CD8-positive, alpha-beta memory T cell (primary cell): ENCODE measurements at places on chromosomes 2 and 18. TPM values are rescaled to one million over a fixed set of nuclear protein-coding genes. Genes with fewer than 3 reads are reported as not detected.

The HTR2B gene
- polyA plus RNA-seq = not detected

The QPCT gene
- 0.26 TPM for polyA plus RNA-seq

The ARL6IP6 gene
- 31.7 TPM for polyA plus RNA-seq

The ALLC gene
- not detected for polyA plus RNA-seq

DNA sequence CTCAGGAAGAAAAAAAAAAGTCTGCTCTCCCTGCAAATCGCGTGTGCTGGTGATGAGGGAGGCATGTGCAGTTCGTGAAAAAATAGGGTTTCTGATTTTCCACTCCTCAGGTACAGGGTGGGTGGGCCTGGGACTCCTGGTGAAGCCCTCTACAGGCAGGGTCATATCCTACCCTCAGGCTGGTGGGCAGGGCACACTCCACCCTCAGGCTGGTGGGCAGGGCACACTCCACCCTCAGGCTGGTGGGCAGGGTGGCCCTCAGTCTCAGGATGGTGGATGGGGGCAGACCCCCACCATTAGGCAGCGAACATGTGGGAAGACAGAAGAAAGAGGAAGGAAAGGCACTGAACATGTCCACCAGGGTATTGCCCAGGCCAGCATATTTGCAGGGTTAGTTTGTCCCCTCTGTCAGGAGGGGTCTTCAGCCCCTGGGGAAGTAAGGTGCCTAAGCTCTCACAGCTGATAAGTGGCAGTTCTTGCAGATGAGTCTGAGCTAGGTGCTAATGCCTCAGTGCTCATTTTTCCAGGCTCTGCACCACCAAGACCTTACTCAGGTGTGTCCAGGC lies 95.2 kb upstream of the RAB6C start:
- DNase-seq = no peak

DNA sequence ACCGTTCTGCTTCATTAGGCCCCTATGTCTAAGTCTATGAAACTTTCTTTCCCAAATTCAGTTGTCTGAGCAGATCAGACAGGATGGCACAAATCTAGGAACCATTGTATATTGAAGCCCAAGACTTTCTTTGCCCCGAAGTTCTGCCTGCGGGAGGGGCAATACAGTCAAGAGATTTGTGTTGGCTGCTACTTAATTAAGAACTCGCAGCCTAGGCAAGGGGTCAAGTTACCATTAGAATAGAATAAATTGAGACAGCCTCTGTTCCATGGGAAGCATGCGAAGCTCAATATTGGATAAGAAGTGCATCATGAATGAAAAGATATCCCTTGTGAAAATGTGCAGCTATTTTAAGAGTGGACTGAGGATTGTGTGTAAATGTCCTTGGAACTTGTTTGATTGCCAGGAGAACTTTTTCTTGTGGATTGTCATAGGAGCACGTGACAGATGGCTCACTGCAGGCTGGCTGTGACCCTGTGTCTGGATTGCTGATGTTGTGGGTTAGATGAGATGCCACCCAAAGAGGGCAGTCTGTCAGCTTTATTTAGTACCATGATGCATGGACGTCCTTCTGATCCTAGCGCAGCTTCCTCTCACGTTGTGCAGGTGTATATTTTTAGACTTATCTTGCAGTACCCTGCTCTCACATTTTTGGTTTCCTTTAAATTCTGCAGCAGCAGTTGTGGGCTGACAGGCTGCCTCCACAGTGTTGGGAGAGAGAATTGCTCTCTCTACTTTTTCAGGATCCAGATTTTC lies 30.9 kb downstream of the HAUS1 start:
- DNase-seq = no peak

- DNase-seq = no peak
Observed at GRCh38 chr18:5455674-5456073, 88.1 kb downstream of the EPB41L3 start.

DNA sequence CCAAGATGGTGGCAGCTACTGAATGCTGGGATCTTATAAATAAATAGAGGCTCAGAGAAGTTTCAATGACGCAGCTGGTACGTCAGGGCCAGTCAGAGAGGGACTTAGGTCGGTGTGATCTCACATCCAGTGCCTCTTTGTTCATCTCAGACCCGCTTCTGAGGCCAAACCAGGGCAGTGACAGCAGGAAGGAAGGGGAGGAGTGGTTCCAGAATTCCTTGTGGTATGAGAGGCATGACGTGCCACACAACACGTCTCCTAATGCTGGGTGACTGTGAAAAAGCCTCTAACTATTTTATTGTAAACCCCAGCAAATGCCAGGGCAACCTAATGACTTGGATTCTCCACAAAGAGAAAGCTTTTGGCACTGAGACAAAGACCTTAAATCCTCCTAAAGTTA lies 423.3 kb downstream of the LPIN1 start:
- no peak for DNase-seq

GRCh38 chr2:5782103-5782502 lies 89.9 kb downstream of the SOX11 start:
- DNase-seq = no peak

GRCh38 chr18:36942264-36942663 lies 113.3 kb downstream of the KIAA1328 start:
- no peak for DNase-seq

DNA sequence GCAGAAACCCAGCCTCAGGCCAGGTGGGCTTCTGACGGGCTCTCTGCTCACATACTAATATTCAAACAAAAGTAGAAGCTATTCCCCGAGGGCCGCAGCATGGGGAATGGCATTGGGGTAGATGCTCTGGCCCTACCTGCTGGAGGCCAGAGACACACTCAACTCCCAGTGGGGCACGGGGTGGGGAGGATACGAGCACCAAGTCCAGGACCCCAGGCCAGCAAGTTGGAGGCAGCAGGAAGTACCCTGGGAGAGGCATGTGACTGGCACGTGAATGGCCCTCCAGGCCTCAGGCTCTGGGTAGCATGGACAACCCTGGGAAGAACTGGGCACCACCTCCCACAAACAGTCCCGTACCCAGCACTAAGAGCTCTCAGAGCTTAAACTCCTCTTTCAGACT lies 3.8 kb downstream of the DNMT3A start:
- DNase-seq = no peak

DNA sequence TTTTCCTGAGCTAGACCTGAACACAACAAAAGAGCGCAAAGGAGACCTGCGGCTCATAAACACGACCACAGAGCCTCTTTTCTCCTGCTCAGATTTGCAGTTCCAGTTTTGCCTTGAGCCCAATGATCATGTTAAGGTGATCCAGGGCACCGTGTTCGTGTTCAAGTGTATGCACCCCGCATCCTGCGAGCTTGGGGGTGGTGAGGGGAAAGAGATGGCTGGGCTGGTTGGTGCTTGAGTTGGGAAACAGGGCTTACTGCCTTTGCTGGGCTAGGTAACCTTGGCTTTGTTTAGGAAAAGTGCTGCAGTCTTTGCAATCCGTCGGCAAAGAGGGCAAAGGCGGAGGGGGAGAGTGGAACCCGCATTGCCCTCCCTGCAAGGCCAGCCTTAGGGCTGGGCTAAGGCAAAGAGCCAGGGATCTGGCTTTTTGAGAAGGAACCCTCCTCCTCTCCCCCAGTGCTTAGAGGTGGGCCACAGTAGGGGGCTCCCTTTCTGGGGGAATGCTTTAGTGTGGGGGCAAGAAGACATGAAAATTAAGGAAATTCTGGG lies 1.3 kb downstream of the HOXD10 start:
- no peak for DNase-seq
